Activated naive CD8-positive, alpha-beta T cell treated with anti-CD3 and anti-CD28 coated beads for 36 hours (primary cell): ENCODE measurements at places on chromosomes 4 and X.

DNA sequence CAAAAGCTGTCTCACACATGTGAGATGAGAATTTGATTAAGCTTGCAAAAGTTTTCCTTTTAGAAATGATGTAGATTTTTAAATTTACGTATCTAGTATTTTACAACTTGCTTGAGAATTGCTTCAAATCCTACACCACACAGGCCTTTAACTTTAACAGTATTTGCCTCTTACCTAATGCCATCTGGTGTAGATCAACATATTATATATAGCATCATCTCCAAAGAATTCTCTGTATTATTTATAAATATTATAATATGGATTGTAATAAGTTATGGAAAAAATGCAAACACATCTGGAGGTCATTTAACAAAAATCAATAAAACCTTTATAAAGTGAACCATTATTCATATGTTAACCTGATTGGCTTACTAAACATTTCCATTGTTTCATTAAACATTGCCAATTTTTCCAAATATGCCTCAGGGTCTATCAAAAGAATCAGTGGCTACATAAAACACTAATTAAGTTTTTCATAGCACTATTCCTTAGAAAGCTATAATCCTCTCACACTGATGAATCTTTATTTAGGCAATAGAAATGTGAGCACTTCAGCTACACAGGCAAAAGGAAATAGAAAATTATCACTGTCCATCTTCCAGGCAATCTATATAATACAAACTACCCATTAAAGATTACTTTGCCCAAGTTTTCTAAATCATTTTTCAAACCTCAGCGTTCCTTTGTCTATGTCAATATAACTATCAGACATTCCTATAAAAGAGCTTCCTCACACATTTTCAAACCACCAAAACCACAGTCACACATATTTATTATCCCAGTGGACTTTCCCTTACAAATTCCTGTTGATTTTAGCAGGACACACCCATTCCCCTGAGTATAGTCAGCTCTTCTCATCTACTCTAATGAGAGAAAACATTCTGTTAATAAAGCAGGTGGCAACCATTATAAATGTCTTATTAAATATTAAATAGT lies 83.5 kb upstream of the INTU start:
- peaks cover 10% of the 10 kb centered on the region for H3K27me3 ChIP-seq
- DNase-seq = no peak
- no peak overlapping the region for H3K4me3 ChIP-seq
- H3K27ac ChIP-seq = no peak overlapping the region
- no peaks in the 10 kb centered on the region for H3K4me1 ChIP-seq
- no peaks in the 10 kb centered on the region for H3K36me3 ChIP-seq

DNA sequence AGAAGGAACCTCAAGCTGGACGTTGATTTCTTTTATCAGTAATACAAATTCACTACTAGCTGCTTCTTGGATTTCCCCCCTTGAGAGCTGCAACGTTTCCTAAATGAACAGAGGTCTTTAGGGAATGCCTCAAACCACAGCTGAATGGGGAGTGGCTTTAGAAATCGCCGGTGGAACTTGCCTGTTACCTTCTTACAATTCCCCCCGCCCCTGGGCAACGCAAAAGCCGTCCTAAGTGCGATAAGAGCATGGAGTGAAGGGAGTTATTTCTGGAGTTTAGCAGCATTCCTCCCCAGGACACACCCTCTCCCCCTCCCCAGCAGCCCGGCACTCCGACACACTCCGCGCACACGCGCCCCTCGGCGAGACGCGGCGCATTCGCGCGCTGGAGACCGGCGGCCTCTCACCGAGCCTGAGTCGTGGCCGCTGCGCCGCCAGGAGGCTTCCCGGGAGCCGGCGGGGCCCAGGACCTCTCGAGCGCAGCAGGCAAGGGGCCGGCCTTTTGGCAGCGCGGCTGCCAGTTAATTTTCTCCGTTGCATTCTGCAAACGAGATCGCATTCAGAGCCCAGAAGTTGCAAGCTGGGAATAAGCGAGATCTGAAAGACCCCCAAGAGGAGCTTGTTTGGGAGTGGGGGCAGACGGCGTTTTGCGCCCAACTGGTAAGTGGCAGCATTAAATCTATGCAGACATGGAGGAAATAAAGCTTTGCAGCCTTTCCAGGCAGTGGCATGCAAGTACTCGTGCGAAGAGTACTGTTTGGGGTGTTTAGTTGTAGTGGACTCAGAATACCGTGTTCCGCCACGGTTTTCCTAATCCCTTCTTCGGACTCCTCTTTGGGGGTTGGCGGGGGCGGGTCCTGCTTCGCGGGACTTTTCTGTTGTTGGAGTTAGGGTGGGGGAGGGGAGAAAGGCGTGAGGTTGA lies 134.7 kb downstream of the PALLD start:
- H3K4me1 ChIP-seq = peaks cover 16% of the 10 kb centered on the region
- DNase-seq = peak; percentile 29
- H3K27me3 ChIP-seq = peaks cover 78% of the 10 kb centered on the region
- H3K36me3 ChIP-seq = no peaks in the 10 kb centered on the region

DNA sequence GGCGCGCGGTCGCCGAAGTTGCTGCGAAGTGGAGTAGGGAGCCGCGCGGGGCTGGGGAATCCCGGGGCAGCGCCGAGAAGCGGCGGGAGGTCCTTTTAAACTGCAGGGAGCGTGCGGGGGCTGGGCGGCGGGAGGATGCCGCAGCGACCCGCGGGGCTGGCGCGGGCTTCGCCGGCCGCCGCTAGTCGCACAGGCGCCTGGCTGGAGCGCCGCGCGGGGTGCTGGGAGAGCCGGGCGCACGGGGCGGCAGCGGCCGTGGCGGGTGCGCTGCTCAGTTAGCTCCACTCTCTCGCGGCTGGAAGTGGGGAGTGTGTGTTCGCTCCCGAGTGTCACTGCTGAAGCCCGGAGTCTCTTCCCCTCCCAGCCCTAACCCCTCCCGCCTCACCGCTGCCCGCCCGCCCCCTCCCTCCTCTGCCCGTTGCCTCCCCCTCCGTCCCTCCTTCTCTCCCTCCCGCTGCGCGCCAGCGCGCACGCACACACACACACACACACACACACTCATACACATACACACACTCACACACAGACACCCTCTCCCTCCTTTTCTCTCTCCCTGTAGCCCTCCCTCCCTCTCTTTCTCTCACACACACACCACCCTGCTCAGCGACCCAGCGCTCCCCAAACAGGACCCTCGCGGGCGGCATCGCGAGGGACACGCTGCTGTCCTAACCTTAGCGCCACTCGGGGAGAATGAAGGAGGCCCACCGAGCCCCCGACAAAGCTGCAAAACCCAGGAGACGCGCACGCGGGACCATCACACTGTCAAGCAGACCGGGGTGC lies at the start of gene NDNF:
TSS of gene NDNF (minus strand) at position 312 of the 780 bp plus-strand sequence. CDS start 26,698 bp downstream, outside the sequence.
- H3K27me3 ChIP-seq = peaks cover 49% of the 10 kb centered on the region
- H3K36me3 ChIP-seq = no peaks in the 10 kb centered on the region
- H3K27ac ChIP-seq = peak within 1 kb of the TSS; percentile 36
- peaks cover 24% of the 10 kb centered on the region for H3K4me1 ChIP-seq
- peak within 1 kb of the TSS; percentile 86 for H3K4me3 ChIP-seq

DNA sequence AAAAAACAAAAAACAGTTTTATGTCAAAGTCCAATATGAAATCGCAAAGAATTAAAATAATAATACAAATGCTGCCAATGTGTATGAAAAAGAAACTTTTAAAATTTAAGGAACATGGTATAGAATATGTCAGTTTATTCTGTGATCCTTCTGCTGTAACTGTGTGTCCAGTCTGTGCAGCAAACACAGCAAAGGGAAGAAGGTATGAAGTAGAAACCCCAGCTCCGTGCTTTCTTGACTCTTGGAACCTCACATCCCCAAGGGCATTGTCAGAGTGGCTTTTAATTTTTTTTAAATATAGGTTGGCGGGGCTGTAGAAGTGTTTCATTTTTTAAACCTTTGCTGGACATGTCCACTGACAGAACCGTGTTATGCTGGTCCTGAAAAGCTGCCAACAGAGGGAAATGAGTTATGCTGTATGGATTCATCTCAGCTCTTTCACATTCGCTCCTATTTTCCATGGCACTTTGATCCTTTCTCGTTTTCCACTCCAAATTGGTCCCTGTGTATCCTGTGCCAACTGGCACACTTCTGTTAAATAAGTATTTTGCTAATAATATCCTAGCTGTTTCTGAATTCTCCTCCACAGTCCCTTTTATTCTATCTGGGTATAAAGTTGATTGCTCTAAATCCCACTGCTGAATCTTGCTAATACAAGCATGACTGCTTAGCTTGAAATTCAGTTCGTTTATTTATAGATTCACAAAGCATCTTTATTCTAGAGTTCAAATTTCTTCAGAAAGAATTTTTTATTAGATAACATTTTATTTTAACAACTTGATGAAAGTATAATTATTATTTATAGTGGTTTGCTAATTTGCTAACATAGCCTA lies 127.0 kb upstream of the DDIT4L start:
- H3K27me3 ChIP-seq = peaks cover 5% of the 10 kb centered on the region
- H3K4me3 ChIP-seq = no peak overlapping the region
- no peak overlapping the region for H3K27ac ChIP-seq

DNA sequence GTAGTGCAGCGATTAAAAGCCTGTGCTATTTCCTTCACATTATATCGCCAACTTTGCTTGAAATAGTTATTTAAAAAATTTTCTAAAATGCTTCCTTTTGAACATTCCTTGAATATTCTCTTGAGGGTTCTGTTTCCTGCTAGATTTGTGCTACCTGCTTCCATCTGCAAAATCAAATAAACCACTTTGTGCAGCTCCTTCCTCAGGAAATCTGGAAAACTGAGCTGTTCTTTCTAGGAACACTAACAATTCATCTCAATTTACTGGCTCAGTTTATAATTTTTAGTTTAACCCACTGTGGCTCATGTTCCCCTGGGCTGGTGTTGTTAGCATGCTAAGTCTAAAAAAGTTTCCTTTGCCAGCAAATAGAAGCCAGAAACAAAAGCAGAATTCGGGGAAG lies 88.1 kb upstream of the LCORL start:
- no peak for DNase-seq
- no peaks in the 10 kb centered on the region for H3K4me1 ChIP-seq
- no peak overlapping the region for H3K4me3 ChIP-seq
- peaks cover 19% of the 10 kb centered on the region for H3K27me3 ChIP-seq
- no peak overlapping the region for H3K27ac ChIP-seq

DNA sequence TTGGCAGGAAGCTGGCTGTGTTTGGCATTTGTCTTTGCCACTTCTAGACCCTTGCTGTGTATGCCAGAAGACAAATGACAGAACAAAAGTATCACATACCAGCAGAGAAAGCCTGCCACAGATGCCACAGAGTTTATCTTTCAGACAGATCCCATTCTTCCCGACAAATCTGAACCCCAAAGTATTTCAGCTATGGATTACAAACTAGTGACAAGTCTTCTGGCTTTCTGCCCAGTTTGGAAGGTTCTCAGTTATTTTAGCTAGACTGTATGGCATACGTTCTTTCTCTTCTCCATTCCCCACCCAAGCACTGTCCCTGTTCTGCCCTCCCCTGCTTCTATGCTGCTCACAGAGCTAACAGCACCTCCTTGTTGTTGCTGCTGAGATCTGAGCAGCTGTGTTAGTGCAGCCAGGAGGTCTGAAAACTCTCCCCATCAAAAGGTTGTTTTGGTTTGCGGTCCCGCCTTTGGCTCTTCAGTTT lies 236.7 kb downstream of the FRAS1 start:
- peaks cover 27% of the 10 kb centered on the region for H3K27me3 ChIP-seq
- no peak for DNase-seq
- H3K27ac ChIP-seq = no peak overlapping the region
- peaks cover 7% of the 10 kb centered on the region for H3K4me1 ChIP-seq
- no peak overlapping the region for H3K4me3 ChIP-seq
- no peaks in the 10 kb centered on the region for H3K36me3 ChIP-seq

DNA sequence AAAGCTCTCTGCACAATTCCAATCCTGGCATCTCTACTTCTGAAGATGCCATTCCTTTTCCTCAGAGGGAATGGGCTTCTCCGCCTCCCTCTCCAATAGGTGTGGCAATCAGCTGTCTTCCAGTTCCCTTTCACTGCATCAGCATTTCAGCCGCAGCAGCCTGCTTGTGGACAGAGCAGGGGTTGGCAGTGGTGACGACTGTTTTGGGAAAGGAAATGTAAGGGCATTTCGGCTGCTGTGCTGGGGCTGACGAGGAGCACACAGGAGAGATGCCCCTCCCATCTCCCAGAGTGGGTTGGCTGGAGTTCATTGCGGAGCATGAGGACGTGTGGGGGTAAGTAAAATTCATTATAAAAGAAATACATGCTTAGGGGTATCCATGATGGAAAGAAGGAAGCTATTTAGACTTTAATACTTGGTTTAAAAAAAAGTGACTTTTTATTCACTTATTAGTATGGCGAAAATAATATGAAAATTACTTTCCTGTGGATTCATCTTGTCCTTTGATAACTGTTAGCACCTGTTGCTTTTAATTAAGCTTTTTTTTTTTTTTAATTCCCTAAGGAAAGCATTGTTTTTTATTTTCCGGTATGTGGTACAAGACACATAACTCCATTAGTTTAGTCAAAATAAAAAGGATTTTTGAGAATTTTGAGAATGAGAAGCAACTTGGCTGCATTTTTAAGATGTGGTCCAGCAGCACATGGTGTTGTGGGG lies at the start of gene LIMCH1:
TSS of gene LIMCH1 (plus strand) at position 141 of the 717 bp plus-strand sequence. CDS start 67,839 bp downstream, outside the sequence.
- H3K27me3 ChIP-seq = no peaks in the 10 kb centered on the region
- H3K4me3 ChIP-seq = no peak within 1 kb of the TSS
- H3K4me1 ChIP-seq = no peaks in the 10 kb centered on the region
- DNase-seq = no peak

DNA sequence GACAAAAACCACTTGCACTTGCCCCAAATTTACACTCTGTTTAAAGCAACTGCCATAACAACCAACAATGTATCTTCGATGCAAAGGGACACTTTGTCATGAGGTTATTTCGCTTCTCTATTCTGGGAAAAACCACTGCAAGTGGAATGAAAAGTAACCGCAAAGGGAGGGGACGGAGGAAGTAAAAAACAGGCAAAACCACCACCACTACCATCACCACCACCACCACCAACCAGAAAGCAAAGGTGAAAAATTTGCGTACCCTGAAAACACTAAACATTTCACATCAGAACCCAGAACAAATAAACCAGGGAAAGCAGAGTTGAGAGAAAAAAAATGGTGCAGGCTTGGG lies 1.2 kb upstream of the N4BP2 start:
- H3K4me3 ChIP-seq = peak overlapping the region; percentile 85
- DNase-seq = peak; percentile 67
- H3K36me3 ChIP-seq = peaks cover 4% of the 10 kb centered on the region
- H3K4me1 ChIP-seq = peaks cover 31% of the 10 kb centered on the region
- H3K27ac ChIP-seq = peak overlapping the region; percentile 94
- H3K27me3 ChIP-seq = no peaks in the 10 kb centered on the region

- H3K4me1 ChIP-seq = peaks cover 19% of the 10 kb centered on the region
- H3K4me3 ChIP-seq = no peak overlapping the region
- H3K27me3 ChIP-seq = peaks cover 50% of the 10 kb centered on the region
- no peak overlapping the region for H3K27ac ChIP-seq
- no peak for DNase-seq
These were observed 37.2 kb downstream of the CPLX1 start for GRCh38 chr4:788636-789297.

DNA sequence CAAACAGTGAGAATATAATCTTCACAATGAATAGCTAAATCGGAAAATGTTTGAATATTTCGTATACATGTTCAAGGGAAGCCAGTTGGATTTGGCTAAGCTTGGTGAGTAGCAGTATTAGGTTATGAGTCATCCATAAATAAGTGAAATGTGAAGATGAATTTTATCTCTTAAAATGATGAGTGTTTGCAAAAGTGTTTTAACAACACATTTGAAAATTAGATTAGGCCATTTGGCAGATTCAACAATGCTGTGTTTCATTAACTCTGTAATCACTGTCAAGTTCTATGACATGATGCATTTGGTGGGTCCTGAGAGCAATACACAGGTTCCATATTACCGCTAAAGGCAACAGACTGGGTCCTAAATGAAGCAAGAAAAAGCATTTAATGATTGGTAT lies 301.9 kb upstream of the PRPS2 start:
- H3K4me1 ChIP-seq = no peaks in the 10 kb centered on the region
- DNase-seq = no peak
- H3K36me3 ChIP-seq = no peaks in the 10 kb centered on the region
- no peak overlapping the region for H3K4me3 ChIP-seq
- H3K27ac ChIP-seq = no peak overlapping the region
